NCI-H460 (cell line): ENCODE measurements at places on chromosomes 7 and 10.

- DNase-seq, result no peak
These were observed 61.5 kb downstream of the GDI2 start for GRCh38 chr10:5751601-5752253.

DNA sequence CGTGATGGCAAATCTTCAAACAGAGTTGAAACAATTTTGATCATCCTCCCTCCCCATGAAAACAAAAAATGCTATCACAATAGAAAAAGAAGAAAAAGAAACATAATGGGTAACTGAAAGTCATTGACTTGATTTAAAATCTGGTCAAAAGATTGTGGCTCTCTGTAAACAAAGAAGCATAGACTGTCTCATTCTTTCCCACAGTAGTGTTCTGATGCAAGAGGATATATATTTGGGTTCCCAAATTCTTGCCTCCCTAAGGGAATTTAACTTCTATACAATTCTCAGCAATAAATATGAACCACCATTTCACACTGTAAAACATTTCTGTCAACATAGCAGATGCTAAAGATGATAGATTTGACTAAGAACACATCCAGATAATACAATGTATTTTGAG lies 32.8 kb upstream of the MEOX2 start:
- no peak for DNase-seq

- DNase-seq, result no peak
These were observed 5.6 kb downstream of the CH25H start for GRCh38 chr10:89201345-89202032.

- no peak for DNase-seq
These were observed 297.6 kb downstream of the ARHGAP12 start for GRCh38 chr10:31630861-31631567.

DNA sequence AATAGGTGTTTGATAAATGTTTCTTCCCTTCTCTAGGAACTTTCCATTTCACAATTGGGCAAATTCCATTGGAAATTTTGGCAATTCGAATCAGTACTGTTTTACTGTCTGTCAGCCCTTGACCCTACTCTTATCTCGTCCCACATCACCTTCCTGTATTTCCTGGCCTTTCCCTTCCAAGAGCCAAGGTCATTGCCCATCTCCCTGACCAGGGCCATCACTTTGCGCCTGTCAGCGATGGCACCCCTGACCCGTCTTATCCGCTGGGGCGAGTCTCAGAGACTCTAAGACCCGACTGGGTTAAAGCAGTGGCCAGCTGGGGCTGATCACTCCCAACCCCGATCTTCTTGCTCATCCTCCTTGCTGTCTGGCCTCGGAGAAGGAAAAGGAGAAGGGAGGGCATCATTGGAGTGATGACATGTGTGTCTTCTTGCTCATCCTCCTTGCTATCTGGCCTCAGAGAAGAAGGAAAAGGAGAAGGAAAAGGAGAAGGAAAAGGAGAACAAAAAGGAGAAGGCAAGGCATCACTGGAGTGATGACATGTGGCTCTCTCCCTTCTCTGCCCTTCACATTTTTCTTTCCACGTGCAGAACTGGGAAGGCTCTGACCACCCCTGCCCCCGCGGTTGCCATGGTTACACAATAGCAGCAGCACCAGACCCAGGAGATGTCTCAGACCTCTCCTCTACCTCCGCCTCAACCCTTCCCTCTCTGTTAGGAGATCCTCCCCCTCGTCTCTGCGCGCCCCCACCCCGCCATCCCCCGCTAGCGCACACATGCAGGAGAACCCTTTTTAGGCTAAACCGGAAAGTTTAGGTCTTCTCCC lies 2.0 kb downstream of the SEMA3D start:
- DNase-seq, result no peak
